ENCODE measurements at places on chromosomes 6 and 20.
A peak's percentile ranks its signal among the peaks of the same experiment; 100 is the strongest.

- no peaks in the 10 kb centered on the region for H3K4me1 ChIP-seq
- no peak for DNase-seq
- H3K27me3 ChIP-seq = no peaks in the 10 kb centered on the region
Observed at GRCh38 chr6:7974565-7974937, 64.0 kb upstream of the TXNDC5 start.

DNA sequence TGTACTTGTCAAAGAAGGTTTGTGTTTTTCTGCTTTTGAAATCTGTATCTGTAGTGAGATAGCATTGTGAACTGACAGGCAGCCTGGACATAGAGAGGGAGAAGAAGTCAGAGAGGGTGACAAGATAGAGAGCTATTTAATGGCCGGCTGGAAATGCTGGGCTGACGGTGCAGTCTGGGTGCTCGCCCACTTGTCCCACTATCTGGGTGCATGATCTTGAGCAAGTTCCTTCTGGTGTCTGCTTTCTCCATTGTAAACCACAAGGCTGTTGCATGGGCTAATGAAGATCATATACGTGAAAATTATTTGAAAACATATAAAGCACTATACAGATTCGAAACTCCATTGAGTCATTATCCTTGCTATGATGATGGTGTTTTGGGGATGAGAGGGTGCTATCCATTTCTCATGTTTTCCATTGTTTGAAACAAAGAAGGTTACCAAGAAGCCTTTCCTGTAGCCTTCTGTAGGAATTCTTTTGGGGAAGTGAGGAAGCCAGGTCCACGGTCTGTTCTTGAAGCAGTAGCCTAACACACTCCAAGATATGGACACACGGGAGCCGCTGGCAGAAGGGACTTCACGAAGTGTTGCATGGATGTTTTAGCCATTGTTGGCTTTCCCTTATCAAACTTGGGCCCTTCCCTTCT lies 18.4 kb downstream of the CD83 start:
- no peaks in the 10 kb centered on the region for H3K27me3 ChIP-seq
- no peak for DNase-seq
- no peaks in the 10 kb centered on the region for H3K4me1 ChIP-seq
- H3K4me3 ChIP-seq = no peak overlapping the region
- H3K36me3 ChIP-seq = peaks cover 41% of the 10 kb centered on the region

DNA sequence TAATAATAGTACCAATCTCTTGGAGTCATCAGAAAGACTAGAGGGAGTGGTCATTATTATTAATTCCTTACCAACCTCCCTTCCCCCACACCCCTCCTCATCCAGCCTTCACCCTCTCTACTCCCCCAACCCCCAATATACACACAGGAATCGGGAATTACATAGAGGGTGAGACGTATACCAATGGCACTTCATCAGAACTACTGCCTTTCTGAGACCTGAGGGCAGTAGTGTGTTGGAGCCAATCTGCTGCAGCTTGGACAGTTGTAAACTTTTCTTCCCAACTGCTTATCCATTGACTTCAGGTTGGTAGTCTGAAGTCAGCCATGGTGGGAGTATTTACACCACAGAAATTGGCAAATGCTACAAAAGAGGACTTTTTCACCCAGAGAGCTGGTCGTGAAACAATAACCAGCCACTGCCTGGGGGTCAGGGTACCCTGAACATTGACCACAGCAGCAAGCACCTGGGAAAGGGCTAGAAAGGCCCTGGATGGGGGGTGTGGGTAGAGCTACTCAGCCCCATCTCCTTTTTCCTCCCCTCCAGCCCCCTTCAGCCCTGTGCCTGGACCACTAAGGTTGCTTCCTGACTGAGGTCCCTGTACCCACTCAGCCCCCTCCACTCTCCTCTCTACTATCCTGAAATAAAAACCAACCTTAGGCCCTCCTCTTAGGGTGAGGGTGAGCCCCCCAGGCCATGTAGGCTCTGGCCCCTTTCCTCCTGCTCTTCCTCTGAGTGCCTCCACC lies 161.5 kb downstream of the MRPL14 start:
- peaks cover 23% of the 10 kb centered on the region for H3K27me3 ChIP-seq
- no peaks in the 10 kb centered on the region for H3K36me3 ChIP-seq
- H3K4me3 ChIP-seq = no peak overlapping the region

DNA sequence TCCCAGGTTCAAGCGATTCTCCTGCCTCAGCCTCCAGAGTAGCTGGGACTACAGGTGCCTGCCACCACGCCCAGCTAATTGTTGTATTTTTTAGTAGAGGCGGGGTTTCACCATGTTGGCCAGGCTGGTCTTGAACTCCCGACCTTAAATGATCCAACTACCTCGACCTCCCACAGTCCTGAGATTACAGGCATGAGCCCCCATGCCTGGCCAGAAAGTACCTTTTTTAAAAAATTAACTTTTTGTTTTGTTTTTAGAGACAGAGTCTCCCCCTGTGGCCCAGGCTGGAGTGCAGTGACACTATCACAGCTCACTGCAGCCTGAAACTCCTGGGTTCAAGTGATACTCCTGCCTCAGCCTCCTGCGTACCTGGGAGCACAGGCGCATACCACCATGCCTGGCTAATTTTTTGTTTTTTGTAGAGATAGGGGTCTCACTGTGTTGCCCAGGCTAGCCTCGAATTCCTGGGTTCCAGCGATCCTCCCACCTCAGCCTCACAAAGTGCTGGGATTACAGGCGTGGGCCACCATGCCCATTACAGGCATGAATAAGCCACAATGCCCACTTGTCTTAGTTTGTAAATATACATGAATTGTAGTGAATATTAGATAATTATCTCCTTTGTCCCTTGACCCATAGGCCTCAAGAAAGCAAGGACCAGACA lies 17.4 kb upstream of the EEF1A1 start:
- no peak overlapping the region for H3K4me3 ChIP-seq
- H3K36me3 ChIP-seq = no peaks in the 10 kb centered on the region
- no peaks in the 10 kb centered on the region for H3K4me1 ChIP-seq
- no peak overlapping the region for H3K27ac ChIP-seq

GRCh38 chr6:5230081-5230480 lies 30.7 kb downstream of the LYRM4 start:
- DNase-seq = no peak
- H3K36me3 ChIP-seq = no peaks in the 10 kb centered on the region
- H3K27ac ChIP-seq = no peak overlapping the region
- no peak overlapping the region for H3K4me3 ChIP-seq
- no peaks in the 10 kb centered on the region for H3K4me1 ChIP-seq

GRCh38 chr6:137927777-137928218 lies 60.7 kb downstream of the TNFAIP3 start:
- peaks cover 27% of the 10 kb centered on the region for H3K4me1 ChIP-seq
- H3K27ac ChIP-seq = peak overlapping the region; percentile 67
- peak; percentile 68 for DNase-seq
- H3K27me3 ChIP-seq = no peaks in the 10 kb centered on the region
- H3K36me3 ChIP-seq = no peaks in the 10 kb centered on the region
